GM06990 (cell line): ENCODE measurements at places on chromosomes 11 and 22.
A peak's percentile ranks its signal among the peaks of the same experiment; 100 is the strongest.

- DNase-seq = no peak
Measured at GRCh38 chr11:11403763-11404725, 51.0 kb upstream of the CSNK2A3 start.

DNA sequence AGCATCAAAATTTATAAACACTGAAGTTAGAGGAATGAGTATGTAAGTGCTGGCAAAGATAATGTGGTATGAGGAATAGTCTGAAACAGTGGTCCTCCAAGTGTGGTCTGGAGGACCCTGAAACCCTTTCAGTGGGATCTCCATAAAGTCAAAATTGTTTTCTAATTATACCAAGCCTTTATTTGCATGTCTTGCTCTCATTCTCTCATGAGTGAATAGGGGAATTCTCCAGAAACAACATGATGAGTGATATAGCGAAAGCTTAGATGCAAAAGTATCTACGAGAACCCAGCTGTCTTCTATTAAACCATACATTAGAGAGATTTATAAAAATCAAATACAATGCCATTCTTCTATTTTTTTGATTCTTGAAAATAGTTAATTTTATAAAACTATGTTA is 145.0 kb upstream of the RAG2 start:
- peak; percentile 35 for DNase-seq

DNA sequence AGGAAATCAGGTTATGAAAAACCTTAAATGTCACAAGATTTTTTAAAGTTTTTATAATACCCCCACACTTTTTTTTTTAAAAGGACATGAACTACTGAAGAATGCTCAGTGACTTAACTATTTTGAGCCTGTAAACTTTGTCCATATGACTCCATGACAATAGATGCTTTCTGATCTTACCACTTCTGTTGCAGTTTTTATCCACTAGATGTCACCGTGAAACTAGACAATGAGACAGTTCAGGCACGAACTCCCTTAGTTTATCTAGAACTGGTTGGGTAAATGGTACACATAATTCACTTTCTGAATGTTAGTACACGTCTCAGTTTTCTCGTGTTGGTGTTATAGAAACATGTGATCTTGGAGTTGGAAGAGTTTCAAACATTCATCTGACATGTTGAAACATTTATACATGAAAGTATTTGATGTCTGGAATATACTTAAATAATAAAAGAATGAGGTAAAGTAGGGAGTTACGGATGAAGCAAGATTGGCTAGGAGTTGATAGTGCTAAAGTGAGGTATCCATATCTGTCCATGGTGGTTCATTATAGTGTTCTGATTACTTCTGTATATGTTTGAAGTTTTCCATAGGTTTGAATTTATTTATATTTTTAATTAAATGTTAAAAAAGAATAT is 8.1 kb downstream of the CCDC15 start:
- DNase-seq = peak; percentile 44

DNA sequence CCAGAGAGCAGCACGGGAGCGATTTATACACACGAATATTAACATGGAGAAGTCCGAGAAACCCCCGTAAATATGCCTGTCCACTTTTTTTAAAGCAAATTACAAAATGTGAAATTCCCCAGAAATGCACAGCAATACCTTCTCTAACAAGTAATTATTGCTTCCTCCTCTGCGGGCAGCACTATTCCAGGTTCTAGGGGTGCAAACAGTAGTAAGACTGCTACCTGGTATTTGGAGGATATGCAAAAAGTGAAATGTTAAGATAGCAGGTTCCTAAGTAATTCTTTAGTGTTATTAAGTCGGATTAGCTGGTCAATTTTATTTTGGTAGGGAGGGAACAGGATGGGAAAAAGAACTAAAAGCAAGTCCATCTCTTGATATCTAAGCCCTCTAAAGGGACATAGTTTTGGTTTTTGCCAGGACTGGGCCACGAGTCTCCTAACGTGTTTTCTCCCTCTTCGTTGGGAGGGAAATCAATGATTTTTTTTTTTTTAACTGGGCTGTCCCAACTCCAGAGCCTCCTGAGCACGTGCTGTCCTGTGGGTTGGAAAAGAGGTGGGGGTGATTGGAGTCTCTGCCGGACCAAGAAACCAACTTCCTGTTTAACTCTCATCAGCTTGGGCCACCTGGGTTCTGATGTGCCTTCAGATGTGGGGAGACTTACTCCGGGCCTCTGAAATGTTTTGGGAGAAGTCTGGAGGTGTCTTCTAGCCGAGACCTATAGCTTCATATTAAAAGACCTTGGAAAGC is 1.7 kb upstream of the XBP1 start:
- DNase-seq = no peak

- no peak for DNase-seq
Measured at GRCh38 chr22:47457021-47457420, 694.6 kb downstream of the TBC1D22A start.

GRCh38 chr11:64989416-64989815 is 7.4 kb downstream of the BATF2 start:
- no peak for DNase-seq

DNA sequence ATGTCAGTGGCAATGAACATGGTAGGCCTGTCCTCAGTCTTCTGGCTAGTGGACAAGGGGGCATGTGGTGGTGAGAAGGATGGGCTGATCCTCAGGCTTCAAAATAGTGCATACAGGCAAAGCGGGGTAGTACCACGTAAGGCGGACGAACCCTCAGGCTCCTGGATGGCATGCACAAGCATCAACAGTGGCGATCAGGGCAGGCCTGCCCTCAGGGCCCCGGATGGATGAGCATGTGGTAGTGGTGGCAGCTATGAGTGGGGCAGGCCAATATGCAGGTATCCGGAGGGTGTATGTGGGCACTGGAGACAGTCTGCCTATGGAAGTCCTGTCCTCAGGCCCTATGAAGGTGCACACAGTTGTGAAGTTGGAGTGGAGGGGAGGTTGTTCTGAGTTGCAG is 163.8 kb downstream of the GUCY1A2 start:
- no peak for DNase-seq

DNA sequence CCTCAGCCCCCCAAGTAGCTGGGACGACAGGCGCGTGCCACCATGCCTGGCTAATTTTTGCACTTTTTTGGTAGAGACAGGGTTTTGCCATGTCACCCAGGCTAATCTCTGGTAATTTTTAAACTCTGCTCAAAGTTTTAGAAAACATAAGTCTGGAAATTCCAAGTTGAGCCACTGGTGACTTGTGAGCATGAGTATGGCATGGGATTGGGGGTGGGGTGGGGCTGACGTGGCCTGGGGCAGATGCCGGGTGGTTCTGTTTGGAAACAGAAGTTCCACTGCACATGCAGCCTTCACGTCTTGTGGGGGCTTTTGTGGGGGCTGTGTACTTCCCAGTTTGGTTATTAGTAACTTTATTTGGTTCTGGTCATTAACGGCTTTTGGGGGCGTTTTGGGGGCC is 67.3 kb downstream of the PTPRJ start:
- DNase-seq = peak; percentile 50

DNA sequence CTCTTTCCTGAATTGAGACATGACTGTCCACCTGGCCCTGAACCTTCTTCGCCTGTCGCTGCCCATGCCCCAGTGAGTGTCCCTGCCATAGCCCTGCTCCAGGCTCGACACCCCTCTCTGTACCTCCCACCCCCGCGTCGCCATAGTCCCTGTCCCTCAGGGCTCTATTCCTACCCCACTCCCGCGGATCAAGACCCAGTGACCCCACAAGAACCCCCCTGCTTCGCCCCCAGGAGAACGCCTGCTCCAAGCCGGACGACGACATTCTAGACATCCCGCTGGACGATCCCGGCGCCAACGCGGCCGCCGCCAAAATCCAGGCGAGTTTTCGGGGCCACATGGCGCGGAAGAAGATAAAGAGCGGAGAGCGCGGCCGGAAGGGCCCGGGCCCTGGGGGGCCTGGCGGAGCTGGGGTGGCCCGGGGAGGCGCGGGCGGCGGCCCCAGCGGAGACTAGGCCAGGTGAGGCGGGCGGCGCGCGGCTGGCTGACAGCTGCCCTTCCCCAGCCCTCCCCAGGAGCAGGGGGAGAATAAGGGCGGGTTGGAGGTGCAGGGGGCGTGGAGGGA is 5.6 kb downstream of the NRGN start:
- no peak for DNase-seq

DNA sequence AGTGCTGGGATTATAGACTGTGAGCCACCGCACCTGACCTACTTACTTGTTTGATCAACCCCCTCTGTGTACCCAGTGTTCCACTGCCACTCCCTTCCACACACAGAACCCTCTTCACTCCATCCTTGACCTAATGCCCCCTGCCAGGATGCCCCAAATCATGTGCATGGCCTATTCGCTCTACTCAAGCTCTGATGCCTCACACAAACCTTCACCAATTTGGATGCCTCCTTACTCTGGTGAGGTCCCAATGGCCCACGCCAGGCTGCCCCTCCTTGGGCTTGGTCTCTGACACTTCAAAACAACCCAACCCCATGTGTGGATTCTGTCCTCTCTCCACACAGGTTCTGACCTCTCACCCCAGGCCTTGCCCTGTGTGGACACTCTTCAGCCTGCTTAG is 9.4 kb upstream of the PSMC3 start:
- DNase-seq = no peak

- DNase-seq = no peak
Measured at GRCh38 chr11:115362997-115363396, 141.2 kb downstream of the CADM1 start.

DNA sequence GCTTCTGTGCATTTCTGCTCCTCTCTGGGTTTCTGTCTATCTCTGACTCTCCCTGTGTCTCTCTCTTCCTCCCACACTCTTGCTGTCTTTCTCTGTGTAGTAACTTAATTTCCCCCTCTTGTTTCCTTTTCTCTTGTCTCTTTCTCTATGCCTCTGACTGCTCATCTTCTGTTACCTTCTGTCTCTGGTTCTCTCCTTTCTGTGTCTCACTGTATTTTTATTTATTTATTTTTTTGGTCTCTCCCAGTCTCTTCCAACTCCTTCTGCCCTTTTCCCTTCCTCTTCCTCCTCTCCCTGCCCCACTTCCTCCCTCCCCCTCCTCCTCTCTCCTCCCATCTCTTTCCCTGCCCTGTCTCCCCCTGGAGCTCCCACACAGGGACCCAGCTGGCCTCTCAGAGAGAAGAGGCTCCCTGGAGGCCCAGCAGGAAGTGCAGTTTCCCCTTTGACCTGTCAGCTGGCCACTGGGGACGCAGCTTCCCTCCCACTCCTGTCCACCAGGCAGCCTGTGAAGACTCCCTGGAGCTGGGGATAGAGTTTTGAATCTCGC is 38.3 kb upstream of the MYH9 start:
- no peak for DNase-seq

DNA sequence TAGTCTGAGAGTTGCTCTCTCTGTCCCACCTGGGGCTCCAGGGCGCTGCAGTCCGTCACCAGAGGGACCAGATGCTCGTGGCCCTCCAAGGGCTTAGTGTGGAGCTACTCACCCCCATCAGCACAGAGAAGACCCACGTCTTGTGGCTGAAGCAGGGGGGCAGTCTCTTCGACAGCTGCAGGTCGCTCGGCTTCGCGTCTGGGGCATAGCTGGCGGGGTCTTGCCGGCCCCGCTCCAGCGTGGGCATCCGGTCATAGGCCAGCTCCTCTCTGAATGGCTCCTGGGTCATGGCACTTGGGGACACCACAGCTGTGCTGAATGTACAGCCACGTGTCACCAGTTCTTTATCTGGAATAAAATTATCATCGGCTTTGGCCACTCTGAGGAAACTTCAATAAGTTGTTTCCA is 608 bp downstream of the MLC1 start:
- DNase-seq = no peak

DNA sequence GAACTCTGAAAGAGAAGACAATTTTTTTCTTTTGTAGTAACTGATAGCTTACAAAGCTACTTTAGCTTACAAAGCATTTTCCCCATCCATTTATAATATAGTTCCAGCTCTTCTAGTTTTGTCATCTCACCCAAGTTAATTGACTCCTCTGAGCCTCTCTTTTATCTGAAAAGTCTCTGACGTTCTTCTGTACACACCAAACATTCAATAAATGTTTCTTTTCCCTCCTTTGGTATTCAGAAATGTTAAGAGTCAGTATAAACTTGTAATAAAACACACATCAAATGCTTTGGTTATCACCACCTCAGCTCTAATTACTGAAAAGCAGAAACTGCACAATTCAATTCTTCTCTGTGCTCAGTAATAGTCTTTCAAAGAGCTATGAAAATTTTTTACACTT is 5.9 kb downstream of the CCDC90B start:
- DNase-seq = no peak

DNA sequence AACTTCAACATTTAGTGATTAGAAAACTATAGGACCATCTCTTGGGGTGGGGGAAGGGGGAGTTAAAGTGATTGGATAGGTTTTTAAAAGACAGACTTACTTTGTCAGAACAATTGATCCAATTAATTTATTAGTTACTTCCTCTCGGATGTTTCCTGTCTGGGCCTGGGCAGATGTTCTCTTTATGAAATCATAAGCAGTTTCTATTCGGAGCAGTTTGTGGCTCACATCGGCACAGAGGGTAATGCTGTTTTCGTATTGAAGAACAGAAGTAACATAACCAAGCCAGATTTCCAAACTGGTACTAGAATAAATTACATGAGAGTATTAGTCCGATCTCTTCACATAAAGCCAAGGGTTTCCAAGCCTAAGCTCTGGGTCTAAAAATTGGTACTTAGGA is 20.6 kb downstream of the PIWIL3 start:
- DNase-seq = no peak

DNA sequence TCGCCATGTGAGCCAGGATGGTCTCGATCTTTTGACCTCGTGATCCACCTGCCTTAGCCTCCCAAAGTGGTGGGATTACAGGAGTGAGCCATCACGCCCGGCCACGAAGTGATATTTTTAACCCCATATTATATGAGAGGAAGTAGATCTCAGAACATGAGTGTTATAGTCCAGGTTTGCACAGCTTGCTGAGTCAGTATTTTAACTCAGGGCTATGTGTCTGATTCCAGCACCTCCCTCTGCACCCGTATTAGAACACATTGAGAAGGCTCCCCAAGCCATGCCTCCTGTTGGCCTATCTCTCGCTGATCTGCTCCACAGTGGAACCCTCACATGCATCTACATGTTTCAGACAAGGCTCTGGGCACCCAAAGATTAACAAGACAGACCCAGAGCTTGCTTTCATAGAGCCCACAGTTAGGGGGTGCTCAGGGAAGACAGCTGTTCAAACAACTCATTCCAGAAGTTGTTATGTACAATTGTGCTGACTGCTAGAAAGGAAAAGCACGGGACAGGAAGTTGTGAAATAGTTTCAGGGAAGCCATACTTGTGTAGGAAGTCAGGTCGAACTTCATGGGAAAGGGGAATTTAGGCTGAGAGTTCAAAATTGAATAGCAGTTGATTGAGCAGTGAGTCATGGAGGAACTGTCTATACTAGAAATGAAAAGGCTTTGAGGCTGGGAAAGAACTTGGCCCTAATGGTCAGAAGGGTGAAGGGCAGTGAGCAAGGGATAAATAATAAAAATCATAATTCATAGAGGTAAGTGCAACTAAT is 49.3 kb upstream of the CLPB start:
- DNase-seq = no peak
